ENCODE measurements at places on chromosomes 2 and 18.

DNA sequence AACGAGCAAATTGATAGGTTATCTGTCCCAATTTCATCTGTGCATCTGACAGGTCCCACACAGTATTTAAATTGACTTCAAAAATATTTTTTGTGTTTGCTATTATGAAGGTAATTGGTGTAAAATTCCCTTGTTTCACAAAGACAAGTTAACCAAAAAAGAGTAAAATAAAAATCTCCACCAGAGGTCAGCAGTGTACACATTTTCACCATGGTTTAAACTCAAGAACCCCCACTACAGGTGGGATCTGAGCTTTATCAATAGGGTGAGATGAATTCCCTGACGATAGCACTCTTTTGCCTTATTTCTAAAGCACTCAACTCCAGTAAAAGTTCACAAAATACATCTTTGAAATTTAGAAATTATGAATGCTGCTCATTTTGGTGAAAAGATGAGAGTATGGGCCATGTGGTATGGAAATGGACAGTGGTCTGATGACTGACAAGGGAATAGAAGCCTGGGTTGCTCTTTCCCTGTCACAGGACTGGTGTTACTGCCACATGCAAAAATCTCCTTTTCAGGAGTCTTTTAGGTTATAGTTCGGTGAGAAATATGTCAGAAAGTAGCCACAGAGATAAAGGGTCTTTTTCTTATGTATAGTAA lies 68.0 kb downstream of the SERPINB8 start:
- peak; percentile 12 for DNase-seq

- no peak for DNase-seq
Observed at GRCh38 chr2:74328074-74328473, 15.1 kb downstream of the SLC4A5 start.

DNA sequence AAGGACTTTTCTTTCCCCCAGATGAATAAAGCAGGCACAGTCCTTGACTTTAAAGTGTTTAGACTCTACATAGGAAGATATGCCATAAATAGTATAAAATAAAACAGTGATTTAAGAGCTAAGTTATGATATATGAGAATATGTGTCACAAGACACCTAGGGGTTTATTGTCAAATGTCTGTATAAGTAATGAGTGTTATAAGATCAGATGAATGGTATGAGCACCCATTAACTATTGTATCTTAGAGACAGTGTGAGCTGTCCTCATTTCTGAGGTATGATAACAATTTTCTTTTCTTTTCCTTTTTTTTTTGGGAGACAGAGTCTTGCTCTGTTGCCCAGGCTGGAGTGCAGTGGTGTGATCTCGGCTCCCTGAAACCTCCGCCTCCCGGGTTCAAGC lies 365.3 kb downstream of the RND3 start:
- DNase-seq: no peak

- no peak for DNase-seq
Observed at GRCh38 chr2:60858897-60859311, 22.5 kb upstream of the REL start.

GRCh38 chr2:26068602-26069298 lies 34.9 kb downstream of the RAB10 start:
- peak; percentile 81 for DNase-seq

- no peak for DNase-seq
Observed at GRCh38 chr2:42456126-42456839, 37.5 kb downstream of the KCNG3 start.

DNA sequence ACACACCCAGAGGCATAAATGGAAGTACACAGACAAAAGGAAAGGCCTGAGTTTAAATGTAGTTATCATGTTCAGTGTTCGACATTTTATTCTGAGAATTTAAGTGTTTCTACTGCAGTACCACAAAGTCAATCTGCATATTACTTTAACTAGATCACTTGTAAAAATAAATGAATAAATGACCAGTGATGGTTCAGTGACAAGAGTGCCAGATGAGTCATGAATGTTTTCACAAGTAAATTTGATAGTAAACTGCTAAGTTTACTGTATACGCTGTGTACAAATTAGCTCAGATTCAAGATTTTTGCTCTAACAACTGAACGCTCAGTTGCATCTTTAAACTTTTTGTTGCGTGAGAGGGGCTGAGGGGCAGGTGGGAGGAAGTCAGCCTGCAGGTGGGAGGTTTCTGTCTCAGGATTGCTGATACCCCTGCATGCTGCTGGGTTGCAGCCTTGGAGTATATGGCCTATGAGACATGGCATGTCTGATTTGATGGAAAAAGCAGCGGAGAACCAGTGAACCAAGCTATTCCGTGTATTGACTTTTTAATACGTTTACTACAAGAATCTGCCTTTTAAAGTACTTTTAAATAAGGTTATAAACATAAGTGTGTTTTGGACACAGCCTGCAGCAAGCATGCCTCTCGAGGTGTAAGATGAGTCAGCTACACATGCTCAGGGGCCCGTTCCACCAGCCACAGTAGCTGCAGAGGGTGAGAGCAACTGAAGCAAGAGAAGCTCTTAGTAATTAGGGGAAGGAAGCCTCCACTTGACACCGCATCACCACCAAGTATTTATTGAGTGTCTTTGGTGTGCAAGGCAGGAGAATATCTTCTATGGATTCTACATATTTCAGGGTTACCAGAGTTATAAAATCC lies 245.1 kb downstream of the NEDD4L start:
- no peak for DNase-seq

- DNase-seq: no peak
Observed at GRCh38 chr2:200596774-200597570, 11.2 kb downstream of the AOX1 start.

DNA sequence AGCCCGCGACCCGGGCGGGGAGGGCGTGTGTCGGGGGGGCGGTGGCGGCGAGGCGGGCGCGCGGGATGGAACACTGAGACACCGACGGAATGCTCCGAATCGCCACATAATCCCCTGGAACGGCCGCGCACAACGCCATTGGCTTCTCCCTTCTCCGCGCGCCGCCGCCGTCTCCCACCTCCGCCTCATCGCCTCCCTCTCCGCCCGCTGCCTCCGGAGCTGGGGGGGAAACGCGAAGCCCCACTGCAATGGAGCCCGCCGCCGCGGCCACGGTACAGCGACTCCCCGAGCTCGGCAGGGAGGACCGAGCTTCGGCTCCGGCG lies at the start of gene PHLPP1:
PHLPP1 (plus strand) TSS at position 106 of the 323 bp plus-strand sequence; CDS start at position 249, 143 bp downstream.
- DNase-seq: no peak

DNA sequence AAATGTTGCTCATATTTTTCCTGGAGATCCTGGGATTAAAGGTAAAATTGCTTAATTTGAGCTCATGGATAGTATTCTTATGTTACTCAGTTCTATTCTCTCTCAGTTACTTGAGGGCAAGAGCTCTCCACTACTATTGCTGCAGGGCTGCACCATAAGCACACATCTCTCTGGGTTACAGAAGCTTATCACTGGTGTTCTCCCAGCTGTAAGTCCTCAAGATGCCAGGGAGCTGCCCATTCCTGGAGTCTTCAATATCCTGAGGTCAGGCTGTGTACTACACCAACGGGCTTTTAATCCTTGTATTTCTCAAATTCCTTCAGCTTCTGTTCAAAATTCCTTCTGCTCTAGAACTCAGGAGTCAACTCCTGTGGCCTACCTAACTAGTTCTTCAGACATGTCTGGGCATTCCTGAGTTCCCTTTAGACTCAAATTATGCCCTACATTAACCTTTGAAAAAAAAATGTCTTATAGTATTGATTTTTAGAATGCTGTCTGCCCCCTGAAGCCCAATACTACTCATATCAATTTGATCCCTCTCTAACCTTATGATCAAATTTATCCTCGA lies 17.7 kb upstream of the COBLL1 start:
- no peak for DNase-seq

DNA sequence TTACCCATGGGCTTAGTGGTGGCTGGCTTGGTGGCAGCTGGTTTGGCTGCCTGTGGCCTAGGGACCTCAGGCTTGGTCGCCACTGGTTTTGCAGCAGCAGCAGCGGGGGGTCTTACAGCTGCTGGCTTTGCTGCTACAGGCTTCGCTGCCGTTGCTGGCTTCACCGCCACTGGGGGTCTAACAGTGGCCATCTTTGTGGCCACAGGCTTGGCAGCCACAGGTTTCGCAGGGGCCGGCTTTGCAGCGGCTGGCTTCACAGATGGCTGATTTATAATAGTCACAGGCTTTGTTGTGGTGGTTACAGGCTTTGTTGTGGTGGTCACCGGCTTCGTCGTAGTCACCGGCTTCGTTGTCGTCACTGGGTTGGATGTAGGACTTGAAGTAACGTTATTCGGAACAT lies 77.8 kb downstream of the COL6A3 start:
- no peak for DNase-seq

DNA sequence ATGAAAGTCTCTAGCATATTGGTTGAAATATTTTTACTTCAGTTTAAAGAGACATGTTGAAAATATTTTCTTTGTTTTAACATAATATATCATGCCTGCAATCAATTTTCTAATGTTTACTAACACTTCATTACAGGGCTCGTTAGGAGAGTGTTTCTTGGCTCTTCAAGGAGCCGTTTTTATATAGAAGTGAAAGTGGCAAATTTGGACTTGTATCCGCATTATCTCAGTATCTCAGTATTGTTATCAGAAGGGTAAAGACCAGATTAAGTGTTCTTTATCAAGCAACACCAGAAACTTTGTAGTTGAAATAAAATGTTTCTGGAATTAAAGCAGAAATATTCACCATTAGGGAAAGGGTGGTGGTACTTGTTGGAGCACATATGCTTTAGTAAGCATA lies 97.8 kb downstream of the BABAM2 start:
- no peak for DNase-seq

GRCh38 chr2:117057016-117057415 lies 757.5 kb upstream of the DDX18 start:
- no peak for DNase-seq

DNA sequence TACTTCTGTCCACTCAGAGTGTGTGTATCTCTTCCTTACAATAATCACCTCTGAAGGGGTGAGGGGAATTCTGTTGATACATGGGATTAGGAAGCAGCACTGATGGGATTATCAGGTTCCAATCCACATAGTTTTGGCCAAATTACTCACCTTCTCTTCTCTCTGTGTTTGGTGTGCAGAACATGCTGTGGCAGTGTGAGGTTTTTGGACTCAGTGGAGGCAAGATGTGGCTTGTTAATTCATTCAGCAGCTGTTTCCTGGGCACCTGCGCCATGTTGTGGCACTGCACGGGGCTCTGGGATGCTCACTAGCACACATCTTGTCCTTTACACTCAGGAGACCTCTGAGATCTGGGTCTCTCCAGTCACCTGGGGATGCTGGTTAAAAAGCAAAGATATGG lies 350.3 kb upstream of the HS6ST1 start:
- DNase-seq: no peak

GRCh38 chr2:129721846-129722245 lies 257.6 kb upstream of the RAB6C start:
- no peak for DNase-seq

- DNase-seq: no peak
Observed at GRCh38 chr18:21004726-21005125, 106.9 kb downstream of the ROCK1 start.

DNA sequence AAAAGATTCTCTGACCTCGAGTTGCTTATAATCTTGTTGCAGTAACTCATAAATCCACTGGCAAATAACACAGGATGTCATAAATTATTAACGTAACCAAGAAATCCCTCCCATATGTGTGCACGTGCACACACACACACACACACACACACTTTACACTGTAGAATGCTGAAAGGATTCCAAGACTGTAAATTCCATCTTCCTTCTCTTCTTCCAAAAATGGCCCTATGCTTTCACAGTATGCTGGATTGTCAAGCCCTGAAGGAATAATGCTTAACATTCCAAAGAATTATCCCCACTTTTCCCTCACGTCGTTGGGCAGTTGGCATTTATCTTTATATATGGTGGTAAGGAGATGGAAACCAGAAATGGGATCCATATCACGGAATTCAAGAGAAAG lies 117.5 kb upstream of the CRIM1 start:
- no peak for DNase-seq

- DNase-seq: no peak
Observed at GRCh38 chr2:3307901-3308300, 69.7 kb downstream of the EIPR1 start.

DNA sequence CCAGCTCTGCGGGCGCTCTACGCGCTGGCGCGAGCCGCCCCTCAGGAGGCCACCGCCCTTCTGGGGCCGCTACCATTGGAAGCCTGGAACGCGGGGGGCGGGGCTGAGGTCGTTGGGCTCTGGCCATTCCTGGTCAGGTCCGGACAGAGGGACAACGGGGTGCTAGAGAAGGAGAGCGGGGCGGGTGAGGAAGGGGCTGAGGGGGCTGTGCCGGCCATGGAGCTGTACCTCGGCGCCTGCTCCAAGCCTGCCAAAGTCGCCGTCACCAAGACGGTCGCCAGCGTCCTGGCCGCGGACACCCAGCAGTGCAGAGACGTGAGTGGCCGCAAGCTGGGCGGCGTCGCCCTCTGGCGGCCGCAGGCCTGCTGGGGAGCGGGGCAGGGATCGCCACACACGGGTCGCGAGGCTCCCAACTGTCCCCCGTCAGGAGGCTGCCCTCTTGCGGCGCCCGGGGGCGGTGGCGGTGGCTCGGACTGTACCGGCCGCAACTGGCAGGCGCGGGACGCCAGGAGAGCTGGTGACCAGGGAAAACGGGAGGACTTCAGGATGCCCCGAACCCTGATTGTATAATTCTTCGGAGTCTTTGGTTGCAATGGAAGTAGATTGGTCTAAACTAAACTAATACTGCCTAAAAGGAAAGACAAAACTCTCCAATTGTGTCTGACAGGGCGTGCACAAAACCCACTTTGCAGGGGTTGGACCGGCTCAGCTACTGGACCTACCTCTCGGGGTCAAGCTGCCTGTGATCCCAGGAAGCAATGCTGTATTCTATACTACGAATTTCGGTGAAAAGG lies at the start of gene FSIP2:
FSIP2 (plus strand) TSS at position 126 of the 794 bp plus-strand sequence; CDS start at position 217, 91 bp downstream.
- no peak for DNase-seq

DNA sequence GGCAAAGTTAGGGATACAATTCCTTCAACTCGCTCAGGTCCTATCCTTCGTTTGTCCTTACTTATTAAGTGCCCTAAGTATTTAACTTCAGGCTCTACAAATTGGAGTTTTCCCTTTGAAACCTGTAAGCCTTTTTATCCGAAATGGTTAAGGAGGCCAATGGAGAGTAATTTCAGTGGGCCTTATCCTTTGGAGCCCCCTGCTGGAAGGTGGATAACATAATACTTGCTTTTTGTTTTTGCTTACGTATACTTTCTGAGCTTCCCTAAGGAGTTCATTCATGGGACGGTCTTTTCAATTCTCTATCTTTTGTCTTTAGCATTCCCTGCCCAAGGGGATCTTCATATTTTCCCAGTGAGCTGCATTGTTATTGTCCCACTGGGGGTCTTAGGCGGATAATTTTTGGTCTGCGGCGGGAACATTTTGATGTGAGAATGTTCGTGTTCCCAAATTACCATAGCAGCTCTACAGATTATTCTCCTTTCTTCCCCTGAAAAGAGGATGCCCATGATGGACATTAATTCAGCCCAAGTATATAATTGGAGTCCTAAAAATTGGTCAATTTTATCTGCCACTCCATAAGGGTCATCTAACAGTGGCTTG lies 34.4 kb upstream of the TRAPPC8 start:
- peak; percentile 44 for DNase-seq

Data from CD4-positive, alpha-beta T cell treated with Interleukin-15 for 4 hours (primary cell).